ENCODE measurements at places on chromosomes 13 and 19. TPM values are rescaled to one million over a fixed set of nuclear protein-coding genes. Genes with fewer than 3 reads are reported as not detected.

DNA sequence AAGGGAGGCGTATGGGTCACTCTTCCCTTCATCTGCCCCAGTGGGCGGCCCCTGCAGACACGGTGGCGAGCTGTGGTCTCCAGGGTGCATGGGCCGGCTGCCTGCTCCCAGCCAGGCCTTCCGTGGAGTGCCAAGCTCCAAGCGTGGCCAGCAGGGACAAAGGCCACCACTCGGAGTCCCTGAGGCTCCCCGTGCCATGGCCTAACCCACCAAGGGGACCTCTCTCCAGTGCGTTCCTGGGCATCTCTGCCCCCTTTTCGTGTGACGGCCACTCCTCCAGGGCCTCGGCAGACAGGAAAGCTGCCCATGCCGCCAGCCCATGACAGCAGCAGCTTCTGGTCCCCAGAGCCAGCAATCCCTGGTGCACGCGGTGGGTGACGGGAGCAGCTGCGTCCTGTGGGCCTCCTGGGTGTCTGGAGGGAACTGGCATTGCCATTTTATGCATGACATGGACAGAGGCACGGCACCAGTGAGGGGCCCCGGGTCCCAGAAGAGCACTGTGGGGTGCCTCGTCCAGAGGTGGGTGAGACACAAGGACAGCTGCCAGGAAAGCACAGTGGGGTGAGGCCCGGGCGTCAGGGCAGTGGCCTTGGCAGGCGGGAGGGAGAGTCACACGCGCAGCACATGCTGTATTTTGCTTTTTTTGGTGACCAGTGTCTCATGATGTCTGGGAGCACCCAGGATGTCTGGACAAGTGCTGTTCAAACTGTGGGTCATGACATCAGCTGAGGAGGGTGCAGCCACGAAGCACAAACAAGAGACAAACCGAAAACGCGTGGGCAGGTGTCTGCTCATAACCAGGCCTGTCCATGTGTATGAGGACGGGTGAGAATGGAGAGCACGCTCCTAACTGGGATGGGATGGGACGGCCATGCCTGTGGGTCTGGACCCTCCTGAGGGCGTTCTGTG, 32.3 kb downstream of the CEBPG start:
- no peaks in the 10 kb centered on the region for H3K36me3 ChIP-seq
- H3K4me3 ChIP-seq: no peak overlapping the region
- no peaks in the 10 kb centered on the region for H3K27me3 ChIP-seq
- no peaks in the 10 kb centered on the region for H3K4me1 ChIP-seq
- DNase-seq: peak; percentile 13

GRCh38 chr13:63851526-63851925, 2435.9 kb upstream of the PCDH20 start:
- no peaks in the 10 kb centered on the region for H3K27me3 ChIP-seq
- no peak for DNase-seq
- no peaks in the 10 kb centered on the region for H3K36me3 ChIP-seq
- H3K4me1 ChIP-seq: no peaks in the 10 kb centered on the region

GRCh38 chr13:90717451-90717936, 630.0 kb upstream of the MIR17HG start:
- no peak for DNase-seq
- no peaks in the 10 kb centered on the region for H3K36me3 ChIP-seq
- H3K4me3 ChIP-seq: no peak overlapping the region
- H3K4me1 ChIP-seq: no peaks in the 10 kb centered on the region

- H3K27ac ChIP-seq: no peak overlapping the region
- H3K4me3 ChIP-seq: no peak overlapping the region
- H3K27me3 ChIP-seq: no peaks in the 10 kb centered on the region
- H3K4me1 ChIP-seq: no peaks in the 10 kb centered on the region
- no peaks in the 10 kb centered on the region for H3K36me3 ChIP-seq
Measured at GRCh38 chr13:113527272-113527958, 36.9 kb upstream of the DCUN1D2 start.

- H3K4me1 ChIP-seq: no peaks in the 10 kb centered on the region
- H3K4me3 ChIP-seq: no peak overlapping the region
- no peak for DNase-seq
Measured at GRCh38 chr19:48760504-48761205, 5.3 kb downstream of the FGF21 start.

DNA sequence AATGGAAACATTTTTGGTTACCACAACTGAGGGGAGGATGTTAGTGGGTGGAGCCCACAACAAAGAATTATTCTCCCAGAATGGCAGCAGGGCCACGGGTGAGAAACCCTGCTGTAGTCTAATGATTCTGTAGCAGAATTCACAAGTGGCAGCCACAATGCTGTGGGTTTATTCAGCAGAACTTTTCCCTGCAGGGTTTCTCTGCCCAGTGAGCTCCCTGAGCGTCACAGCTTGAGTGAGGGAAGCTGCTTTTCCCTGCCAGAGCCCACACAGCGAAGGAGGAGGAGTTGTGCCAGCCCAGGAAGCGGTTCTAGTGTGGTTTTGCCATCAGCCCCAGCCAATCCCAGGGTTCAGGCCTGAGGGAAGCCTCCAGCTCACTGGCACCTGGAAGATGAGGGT, 4.4 kb downstream of the ATP12A start:
- no peak overlapping the region for H3K4me3 ChIP-seq
- no peak for DNase-seq
- H3K4me1 ChIP-seq: peaks cover 9% of the 10 kb centered on the region
- H3K27ac ChIP-seq: no peak overlapping the region
- H3K27me3 ChIP-seq: no peaks in the 10 kb centered on the region

GRCh38 chr19:7272856-7273578, 21.2 kb downstream of the INSR start:
- H3K4me3 ChIP-seq: no peak overlapping the region
- no peak for DNase-seq
- no peaks in the 10 kb centered on the region for H3K36me3 ChIP-seq
- no peaks in the 10 kb centered on the region for H3K27me3 ChIP-seq
- H3K4me1 ChIP-seq: no peaks in the 10 kb centered on the region
- H3K27ac ChIP-seq: no peak overlapping the region

DNA sequence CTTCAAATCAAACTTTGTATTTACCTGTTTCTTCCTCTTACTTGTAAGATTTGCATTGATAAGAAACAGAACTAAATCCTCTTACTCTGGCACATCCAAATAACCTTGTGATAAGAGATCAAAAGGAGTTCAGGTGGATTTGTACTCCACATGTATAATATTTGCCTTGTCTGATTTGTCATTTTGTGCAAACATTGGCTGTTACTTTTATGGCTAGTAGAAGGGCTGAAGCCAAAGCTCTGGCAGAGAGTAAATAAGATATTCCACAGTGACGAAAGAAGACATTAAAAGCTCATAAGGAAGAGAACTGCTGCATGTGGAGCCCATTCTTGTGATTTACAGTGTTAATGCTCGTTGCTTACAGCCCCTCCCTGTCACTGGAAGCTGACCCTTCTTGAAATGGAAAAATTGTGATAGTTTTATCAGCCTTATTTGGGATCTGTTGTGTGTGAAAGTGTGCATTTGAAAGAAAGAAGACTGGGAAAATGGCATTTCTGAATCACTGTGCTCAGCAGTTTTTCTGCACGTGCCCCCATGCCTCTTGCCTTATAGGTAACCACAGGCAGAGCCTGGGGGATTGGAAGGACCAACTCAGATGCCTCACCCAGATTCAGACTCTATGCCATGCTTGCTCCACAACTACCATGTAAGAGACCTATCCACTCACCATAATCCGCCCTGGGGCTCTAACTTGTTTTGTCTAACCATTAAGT, 68.2 kb downstream of the OXGR1 start:
- no peaks in the 10 kb centered on the region for H3K36me3 ChIP-seq
- H3K27ac ChIP-seq: no peak overlapping the region
- no peak for DNase-seq
- no peak overlapping the region for H3K4me3 ChIP-seq

GRCh38 chr13:37797631-37798030, 71.9 kb downstream of the TRPC4 start:
- no peaks in the 10 kb centered on the region for H3K36me3 ChIP-seq
- no peak for DNase-seq
- no peak overlapping the region for H3K27ac ChIP-seq
- H3K4me3 ChIP-seq: no peak overlapping the region
- H3K27me3 ChIP-seq: no peaks in the 10 kb centered on the region

GRCh38 chr19:19562665-19563347, 24.7 kb downstream of the CILP2 start:
- no peaks in the 10 kb centered on the region for H3K4me1 ChIP-seq
- H3K27ac ChIP-seq: no peak overlapping the region
- no peak overlapping the region for H3K4me3 ChIP-seq
- H3K36me3 ChIP-seq: no peaks in the 10 kb centered on the region
- H3K27me3 ChIP-seq: no peaks in the 10 kb centered on the region

GRCh38 chr19:3370214-3370720, 3.9 kb downstream of the NFIC start:
- H3K4me1 ChIP-seq: peaks cover 7% of the 10 kb centered on the region
- DNase-seq: peak; percentile 72
- no peaks in the 10 kb centered on the region for H3K36me3 ChIP-seq
- peak overlapping the region; percentile 31 for H3K4me3 ChIP-seq
- peak overlapping the region; percentile 99 for H3K27ac ChIP-seq

GRCh38 chr13:22173610-22174009, 502.7 kb downstream of the FGF9 start:
- no peaks in the 10 kb centered on the region for H3K4me1 ChIP-seq
- no peaks in the 10 kb centered on the region for H3K27me3 ChIP-seq
- H3K36me3 ChIP-seq: no peaks in the 10 kb centered on the region
- no peak for DNase-seq

- H3K36me3 ChIP-seq: no peaks in the 10 kb centered on the region
- H3K27me3 ChIP-seq: no peaks in the 10 kb centered on the region
- no peak overlapping the region for H3K27ac ChIP-seq
- no peak overlapping the region for H3K4me3 ChIP-seq
- no peak for DNase-seq
Measured at GRCh38 chr19:48862827-48863226, 5.6 kb downstream of the PLEKHA4 start.

DNA sequence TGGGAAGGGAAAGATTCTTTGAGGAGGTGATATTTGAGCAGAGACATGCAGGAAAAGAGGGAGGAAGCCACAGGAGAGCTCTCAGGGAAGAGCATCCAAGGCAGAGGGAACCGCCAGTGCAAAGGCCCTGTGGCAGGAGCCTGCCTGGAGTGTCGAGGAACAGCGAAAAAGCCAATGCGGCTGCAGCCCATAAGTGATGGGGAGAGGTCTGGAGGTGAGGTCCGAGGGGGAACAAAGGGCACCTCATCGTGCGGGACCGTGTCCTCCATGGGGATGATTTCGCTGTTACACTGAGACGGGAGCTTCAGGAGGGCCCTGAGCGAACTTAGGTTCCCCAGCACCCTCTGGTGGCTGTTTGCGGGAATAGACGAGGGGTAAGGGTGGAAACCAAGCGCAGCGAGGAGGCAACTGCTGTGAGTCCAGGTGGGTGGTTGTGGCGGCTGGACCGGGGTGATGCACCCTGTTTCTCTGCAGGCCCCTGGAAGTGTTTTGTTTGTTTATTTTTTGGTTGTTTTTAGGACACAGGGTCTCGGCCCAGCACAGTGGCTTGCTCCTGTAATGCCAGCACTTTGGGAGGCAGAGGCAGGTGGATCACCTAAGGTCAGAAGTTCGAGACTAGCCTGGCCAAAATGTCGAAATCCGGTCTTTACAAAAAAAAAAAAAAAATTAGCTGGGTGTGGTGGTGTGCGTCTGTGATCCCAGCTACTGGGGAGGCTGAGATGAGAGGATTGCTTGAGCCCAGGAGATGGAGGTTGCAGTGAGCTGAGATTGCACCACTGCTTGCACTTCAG, 5.9 kb upstream of the EHD2 start:
- H3K27me3 ChIP-seq: no peaks in the 10 kb centered on the region
- H3K4me1 ChIP-seq: no peaks in the 10 kb centered on the region
- H3K27ac ChIP-seq: no peak overlapping the region
- DNase-seq: peak; percentile 73
- H3K36me3 ChIP-seq: no peaks in the 10 kb centered on the region
- no peak overlapping the region for H3K4me3 ChIP-seq

GRCh38 chr19:50378863-50379236, 2.6 kb downstream of the NR1H2 start:
- H3K4me1 ChIP-seq: no peaks in the 10 kb centered on the region
- no peak overlapping the region for H3K4me3 ChIP-seq
- H3K27me3 ChIP-seq: no peaks in the 10 kb centered on the region
- DNase-seq: no peak
- H3K36me3 ChIP-seq: no peaks in the 10 kb centered on the region

- no peaks in the 10 kb centered on the region for H3K36me3 ChIP-seq
- peaks cover 6% of the 10 kb centered on the region for H3K4me1 ChIP-seq
- peak overlapping the region; percentile 90 for H3K27ac ChIP-seq
- peak overlapping the region; percentile 90 for H3K4me3 ChIP-seq
Measured at GRCh38 chr19:1019980-1020867, 699 bp downstream of the TMEM259 start.

DNA sequence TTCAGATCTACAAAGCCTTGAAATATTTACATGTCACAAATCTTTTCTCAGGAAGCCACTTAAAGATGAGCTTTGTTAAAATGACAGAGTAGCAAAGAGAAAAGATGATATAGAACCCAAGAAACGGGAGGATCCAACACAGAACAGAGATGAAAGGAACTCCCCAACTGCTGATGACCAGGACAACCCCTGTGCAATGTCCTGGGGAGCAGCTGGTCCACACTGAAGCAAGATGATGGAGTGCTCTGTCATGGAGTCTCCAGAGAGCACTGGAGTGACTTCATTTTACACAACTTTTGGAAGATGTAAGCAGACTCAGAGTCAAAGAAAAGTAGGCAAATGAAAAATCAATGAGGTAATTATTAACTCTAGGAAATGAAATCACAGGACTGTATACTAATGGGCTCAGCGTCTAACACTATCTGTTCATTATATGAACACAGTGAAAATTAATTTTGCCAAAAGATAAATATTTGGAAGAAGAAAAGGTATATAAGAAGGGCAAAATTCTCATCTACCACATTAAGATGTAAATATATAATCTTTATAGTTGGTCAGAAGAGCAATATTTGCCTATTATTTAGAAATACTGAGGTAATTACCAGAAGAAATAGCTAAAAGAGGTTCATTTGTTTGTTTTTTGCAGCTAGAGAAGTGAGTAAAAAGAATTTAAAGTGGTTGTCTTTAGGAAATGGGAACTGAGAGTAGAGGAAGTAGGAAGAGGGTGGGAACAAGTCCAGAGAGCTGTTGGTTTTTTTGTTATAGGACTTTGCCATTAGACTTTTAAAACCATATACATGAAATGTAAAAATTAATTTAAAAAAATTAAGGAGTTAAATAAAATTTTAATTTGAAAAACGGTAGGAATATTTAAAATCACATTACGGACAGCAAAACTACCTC, 30.5 kb downstream of the MTRF1 start:
- H3K4me1 ChIP-seq: no peaks in the 10 kb centered on the region
- H3K4me3 ChIP-seq: no peak overlapping the region

Gene NCAN
- 0.21 TPM for total RNA-seq

Gene TPTE2
- not detected for total RNA-seq

Gene FCAR
- total RNA-seq: 0.40 TPM

Gene TUBA3C
- not detected for total RNA-seq

Gene DHDH
- total RNA-seq: not detected

Gene IGFL3
- not detected for total RNA-seq

Gene ZNF844
- total RNA-seq: 12.8 TPM

Gene PPP1R13L
- 30.2 TPM for total RNA-seq

Gene ZNF729
- total RNA-seq: not detected

Data from uterus (tissue), 4 donors.